ENCODE measurements at places on chromosomes 13 and 19.

GRCh38 chr13:99133230-99133629 is 67.4 kb upstream of the UBAC2 start:
- no peak for DNase-seq

DNA sequence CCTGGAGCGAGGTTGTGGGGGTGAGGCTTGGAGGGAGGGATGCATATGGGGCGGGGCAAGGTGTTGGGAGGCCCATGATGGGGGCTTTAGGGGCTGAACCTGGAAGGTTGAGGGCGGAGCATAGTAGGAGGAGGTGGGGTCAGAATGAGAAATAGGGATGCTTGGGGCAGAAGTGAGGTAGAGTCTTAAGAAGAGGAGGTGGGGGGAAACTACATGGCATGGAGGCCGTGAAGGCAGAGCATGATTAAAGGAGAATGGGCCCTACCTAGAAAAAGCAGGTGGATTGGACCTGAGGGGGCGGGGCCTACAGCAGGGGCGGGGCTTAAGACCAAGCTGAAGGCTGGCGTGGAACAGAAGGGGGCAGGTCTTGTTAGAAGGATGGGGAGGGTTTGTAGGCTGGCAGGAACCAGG is 799 bp downstream of the NR1H2 start:
- peak; percentile 54 for DNase-seq

GRCh38 chr19:17948931-17949930 is 16.4 kb downstream of the CCDC124 start:
- DNase-seq, result no peak

DNA sequence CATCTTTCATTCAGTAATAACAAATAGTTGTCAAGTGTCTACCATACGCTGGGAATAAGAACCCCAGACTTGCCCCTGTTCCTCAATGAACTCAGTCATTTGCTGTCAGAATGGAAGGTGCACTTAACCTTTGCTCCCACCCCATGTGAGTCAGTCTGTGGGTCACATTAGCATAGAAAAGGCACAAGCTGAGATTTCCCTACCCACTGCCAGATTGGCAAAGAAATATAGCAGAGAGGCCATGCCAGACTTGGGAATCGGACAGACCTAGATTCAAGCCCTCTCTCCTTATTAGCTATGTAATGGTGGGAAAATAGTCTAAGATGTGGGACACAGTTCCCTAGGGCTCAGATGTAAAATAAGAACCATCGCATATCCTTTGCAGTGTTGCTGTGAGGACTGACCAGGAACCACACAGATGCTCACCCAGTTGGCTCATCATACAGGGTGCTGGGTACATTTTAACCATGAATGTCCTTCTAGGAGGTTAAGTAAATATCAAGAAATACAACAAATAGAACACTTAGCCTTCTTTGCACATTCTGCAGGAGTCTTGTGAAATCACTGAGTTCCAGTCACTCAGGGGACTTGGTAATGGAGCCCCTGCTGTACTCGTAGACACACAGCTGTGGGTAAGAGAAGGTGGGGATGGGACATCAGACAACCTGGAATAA is 218.2 kb downstream of the FGF14 start:
- no peak for DNase-seq

DNA sequence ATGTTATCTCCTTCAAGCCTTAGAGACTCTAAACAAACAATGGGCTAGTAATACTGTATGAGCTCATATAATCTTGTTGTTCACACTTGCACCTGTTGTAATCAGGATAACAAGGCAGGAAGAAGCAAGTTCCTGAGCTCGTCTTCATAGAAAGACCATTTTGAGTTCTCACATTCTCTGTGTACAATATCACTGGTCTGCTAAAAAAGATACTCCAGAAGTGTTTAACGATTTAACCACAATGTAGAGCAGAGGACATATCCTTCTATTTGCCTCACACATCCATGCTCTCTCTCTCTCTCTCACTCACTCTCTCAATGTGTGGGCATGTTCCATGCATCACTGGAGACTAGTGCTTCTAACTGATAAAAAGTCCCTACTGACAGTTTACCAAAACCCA is 122.9 kb downstream of the MIPEP start:
- no peak for DNase-seq

DNA sequence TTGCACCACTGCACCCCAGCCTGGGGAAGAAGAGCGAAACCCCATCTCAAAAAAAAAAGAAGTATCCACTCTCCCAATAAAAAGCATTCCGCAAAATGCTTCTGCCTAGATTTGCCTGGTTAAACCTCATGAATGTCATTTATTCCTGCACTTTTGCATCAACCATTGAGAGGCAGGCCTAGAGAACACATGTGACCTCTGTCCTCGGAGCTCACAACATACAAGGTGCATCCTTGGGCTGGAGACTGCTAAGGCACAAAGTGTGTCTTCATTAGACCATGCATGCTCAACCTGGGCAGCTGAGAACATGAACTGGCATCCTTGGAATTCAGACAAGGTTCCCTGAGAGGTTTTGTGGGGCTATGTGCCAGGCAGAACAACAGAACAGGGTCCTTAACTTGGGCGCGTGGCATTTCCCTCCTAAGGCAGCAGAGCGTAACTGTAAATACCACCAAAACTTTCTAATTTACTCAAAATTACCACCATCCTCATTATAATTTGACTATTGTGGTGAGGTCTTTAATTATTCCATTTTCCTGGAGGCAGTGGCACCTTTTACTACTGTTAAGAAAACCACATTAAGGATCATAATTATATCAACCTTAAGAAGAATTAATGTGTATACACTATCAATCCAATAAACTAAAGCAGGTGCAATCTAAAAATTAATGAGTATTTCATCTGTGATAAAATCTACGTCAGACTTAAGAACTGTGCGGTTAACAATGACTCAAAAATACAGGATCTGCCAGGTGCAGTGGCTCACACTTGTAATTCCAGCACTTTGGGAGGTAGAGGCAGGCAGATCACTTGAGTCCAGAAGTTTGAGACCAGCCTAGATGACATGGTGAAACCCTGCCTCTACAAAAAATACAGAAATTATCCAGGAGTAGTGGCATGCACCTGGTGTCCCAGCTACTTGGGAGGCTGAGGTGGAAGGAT is 13.8 kb downstream of the RCBTB1 start:
- no peak for DNase-seq

DNA sequence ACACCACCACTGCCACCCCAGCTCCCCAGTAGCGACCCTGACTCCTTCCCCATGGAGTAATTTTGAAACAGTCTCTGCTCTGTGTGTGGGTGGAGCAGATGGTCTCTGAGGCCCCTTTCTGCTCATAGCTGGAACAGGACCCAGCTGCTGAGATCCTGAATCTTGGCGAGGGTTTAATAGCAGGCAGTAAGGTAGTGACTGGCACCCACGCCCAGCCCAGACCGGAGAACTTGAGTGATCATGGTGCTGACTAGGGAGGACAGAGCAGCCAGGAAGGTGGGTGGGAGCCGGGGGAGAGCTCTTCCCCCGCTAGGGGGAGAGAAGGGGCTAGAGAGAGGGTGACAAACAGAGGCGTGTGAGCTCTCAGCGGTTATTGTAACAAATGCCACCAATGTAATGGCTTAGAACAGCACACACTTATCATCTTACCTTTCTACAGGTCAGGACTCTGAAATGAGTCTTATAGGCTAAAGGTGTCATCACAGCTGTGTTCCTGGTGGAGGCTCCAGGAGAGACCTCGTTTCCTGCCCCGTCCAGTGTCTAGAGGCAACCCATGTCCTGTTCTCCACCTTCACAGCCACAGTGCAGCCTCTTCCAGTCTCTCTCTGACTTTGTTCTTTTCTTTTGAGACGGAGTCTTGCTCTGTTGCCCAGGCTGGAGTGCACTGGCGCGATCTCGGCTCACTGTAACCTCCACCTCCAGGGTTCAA is 7.2 kb upstream of the ACER1 start:
- no peak for DNase-seq

- DNase-seq, result no peak
Measured at GRCh38 chr19:3835055-3835435, 33.8 kb downstream of the ZFR2 start.

GRCh38 chr19:47779524-47780214 is 1.2 kb downstream of the SELENOW start:
- no peak for DNase-seq

All from stimulated activated CD4-positive, alpha-beta T cell treated with anti-CD3 and anti-CD28 coated beads, Interleukin-4, amount 100 ng/mL, for 4 hours (primary cell).